Esophagus squamous epithelium (tissue), 5 donors: ENCODE measurements at places on chromosomes 4 and X.

- no peaks in the 10 kb centered on the region for H3K27me3 ChIP-seq
- H3K27ac ChIP-seq, result no peak overlapping the region
- H3K36me3 ChIP-seq, result peaks cover 14% of the 10 kb centered on the region
- no peak overlapping the region for H3K4me3 ChIP-seq
- no peak for DNase-seq
These were observed 208.5 kb downstream of the CAMK2D start for GRCh38 chr4:113553082-113553481.

GRCh38 chr4:18698119-18698883, 676.7 kb upstream of the LCORL start:
- no peaks in the 10 kb centered on the region for H3K36me3 ChIP-seq
- H3K27ac ChIP-seq, result no peak overlapping the region
- no peak for DNase-seq
- no peaks in the 10 kb centered on the region for H3K27me3 ChIP-seq

DNA sequence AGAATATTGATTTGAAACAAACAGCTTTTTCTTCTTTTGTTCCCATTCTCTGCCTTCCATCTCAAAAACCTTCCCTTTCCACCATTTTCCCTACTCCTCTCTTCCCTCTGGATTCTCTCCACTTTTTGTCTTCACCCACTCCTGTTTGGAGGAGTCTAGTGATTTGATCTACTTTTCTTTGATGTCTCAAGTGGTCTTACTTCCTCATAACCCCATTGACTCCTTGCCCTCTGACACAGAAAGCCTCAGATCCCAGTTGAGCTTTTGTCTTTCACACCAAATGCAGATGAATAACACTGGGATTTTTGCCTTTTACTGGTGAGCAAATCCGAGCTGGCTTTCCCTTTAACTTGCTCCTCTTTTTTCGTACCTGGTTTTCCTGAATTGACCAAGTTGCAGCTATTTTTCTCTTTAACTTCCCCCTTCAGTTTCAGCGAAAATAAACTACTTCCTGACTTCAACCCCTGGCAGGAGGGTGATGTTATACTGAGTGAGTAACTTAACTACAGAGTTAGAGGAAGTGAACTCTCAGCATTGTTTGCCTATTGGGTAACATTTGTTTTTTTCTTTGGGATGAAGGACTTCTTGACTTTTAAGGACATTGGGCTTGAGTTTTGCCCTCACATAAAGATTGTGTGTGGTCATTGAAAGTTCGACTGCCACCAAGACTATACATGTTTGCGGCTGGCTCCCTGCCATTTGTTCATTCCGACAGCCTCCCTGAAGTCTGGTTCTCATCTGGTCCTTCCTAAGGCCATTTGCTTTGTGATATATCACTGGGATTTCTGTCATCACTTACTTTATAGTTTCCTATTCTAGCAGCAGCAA, 392.8 kb upstream of the NR3C2 start:
- no peaks in the 10 kb centered on the region for H3K27me3 ChIP-seq
- H3K27ac ChIP-seq, result no peak overlapping the region
- no peaks in the 10 kb centered on the region for H3K4me1 ChIP-seq
- no peak for DNase-seq

DNA sequence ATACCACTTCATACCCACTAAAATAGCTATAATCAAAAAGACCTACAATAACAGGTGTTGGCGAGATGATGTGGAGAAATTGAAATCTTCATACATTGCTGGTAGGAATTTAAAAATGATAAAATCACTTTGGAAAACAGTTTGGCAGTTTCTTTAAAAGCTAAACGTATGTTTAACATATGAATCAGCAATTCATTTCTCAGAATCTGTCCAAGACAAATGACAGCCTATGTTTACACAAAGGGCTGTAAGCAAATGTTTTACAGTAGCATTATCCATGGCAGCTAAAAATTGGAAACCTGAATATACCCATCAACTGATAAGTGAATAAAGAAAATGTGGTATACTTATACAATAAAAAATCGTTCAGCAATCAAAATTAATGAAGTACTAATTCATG, 33.0 kb upstream of the ABCG2 start:
- H3K4me1 ChIP-seq, result peaks cover 26% of the 10 kb centered on the region
- no peak overlapping the region for H3K4me3 ChIP-seq
- DNase-seq, result no peak
- no peaks in the 10 kb centered on the region for H3K27me3 ChIP-seq
- H3K27ac ChIP-seq, result no peak overlapping the region
- no peaks in the 10 kb centered on the region for H3K36me3 ChIP-seq

GRCh38 chr4:162126729-162127128, 37.1 kb downstream of the FSTL5 start:
- no peaks in the 10 kb centered on the region for H3K4me1 ChIP-seq
- H3K27me3 ChIP-seq, result no peaks in the 10 kb centered on the region
- DNase-seq, result no peak
- no peaks in the 10 kb centered on the region for H3K36me3 ChIP-seq

DNA sequence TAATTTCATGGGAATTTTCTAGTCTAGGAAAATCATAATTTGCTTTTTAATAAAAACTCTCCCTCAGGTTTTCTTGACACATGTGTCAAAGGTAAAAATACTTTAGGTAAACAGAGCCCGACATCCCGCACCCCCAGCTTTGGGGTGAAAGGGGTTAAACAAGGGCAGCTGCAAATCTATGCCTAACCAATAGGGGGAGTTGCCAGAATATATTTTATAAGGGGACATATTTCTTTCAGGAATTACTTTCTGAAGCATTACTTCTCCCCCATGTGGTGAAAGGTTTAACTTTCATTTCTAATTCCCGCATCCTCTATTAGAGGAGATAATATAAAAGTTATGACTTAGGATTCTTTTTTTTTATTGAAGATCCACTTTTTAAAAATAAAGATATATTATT, 53.9 kb upstream of the HEPH start:
- no peaks in the 10 kb centered on the region for H3K27me3 ChIP-seq
- H3K4me3 ChIP-seq, result no peak overlapping the region
- no peak for DNase-seq
- no peaks in the 10 kb centered on the region for H3K4me1 ChIP-seq
- H3K36me3 ChIP-seq, result no peaks in the 10 kb centered on the region

- H3K36me3 ChIP-seq, result no peaks in the 10 kb centered on the region
- no peak overlapping the region for H3K27ac ChIP-seq
- H3K27me3 ChIP-seq, result no peaks in the 10 kb centered on the region
- DNase-seq, result no peak
These were observed 208.0 kb downstream of the PRDM5 start for GRCh38 chr4:120714417-120715010.

DNA sequence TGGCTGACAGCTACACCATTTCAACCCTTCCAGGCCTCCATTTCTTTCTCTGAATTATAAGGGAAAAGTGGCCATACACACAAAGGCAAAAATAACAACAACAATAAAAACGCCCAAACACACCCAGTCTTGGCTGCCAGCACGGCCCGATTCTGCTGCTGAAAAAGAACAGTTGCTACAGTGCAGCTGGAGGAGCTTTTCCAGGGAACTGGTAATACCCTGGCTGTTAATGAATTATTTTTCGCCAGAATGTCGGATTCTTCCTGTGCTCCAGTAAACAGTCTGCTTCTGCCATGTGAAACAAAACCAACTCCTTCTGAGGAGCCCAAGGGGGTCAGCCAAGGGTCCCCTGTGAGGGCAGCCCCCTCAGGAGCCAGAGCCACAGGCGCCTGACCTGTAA, 6.6 kb downstream of the RAI2 start:
- no peaks in the 10 kb centered on the region for H3K36me3 ChIP-seq
- no peak for DNase-seq
- H3K4me3 ChIP-seq, result no peak overlapping the region
- H3K27ac ChIP-seq, result peak overlapping the region; percentile 36

GRCh38 chrX:683576-683975, 53.0 kb downstream of the SHOX start:
- no peaks in the 10 kb centered on the region for H3K36me3 ChIP-seq
- no peak overlapping the region for H3K27ac ChIP-seq
- DNase-seq, result no peak
- no peaks in the 10 kb centered on the region for H3K4me1 ChIP-seq
- no peak overlapping the region for H3K4me3 ChIP-seq

DNA sequence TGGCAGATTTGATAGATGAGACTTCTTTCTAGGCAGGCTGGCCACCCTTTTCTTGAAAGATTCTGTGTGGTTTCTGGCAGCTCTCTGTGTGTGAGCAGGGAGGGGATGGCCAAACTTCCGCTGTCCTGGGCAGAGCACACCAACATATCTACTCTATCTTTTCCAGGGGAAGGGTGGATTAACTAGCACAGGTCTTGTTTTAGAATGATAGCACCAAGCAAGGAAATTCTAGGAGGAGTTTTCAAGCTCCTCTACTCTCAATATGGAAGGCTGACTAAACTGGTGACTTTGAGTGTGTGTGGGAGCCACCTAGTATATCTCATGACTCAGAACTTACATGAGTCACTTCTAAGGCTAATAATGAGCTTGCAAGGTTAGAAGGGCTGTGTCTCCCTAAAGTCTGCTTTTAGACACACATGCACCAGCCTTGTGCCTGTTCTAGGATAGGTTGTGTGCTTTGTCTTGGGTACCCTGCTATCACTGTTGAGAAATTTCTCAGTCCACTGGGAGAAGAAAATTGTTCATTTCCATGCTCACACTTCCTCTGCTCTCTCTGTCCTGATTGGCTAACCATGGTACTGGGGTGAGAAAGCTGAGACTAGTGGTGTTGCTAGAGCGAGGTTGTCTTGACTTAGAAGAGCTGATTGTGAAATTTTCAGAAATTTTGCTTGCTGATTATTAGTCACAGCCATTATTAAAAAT, 72.9 kb downstream of the YIPF6 start:
- H3K4me3 ChIP-seq, result no peak overlapping the region
- no peaks in the 10 kb centered on the region for H3K36me3 ChIP-seq
- no peak for DNase-seq
- no peaks in the 10 kb centered on the region for H3K4me1 ChIP-seq
- no peak overlapping the region for H3K27ac ChIP-seq
- H3K27me3 ChIP-seq, result no peaks in the 10 kb centered on the region

DNA sequence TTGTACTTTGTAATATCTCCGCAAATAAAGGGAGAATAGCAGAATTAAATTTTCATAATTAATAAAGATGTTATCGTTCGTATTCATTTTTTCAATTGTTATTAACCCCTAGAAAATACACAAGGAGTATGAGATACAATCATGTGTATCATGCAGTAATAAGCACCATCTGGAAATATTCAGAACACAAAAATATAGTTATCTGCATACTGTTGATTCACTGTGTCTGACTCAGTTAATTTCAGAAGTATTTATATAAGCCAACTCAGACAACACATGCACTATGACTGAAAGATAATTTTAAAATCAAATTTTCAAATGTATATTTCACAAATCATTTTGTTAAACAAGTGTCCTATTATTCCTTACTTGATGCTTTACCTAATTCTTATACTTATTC, 1954.8 kb downstream of the ARAP2 start:
- no peaks in the 10 kb centered on the region for H3K27me3 ChIP-seq
- no peak overlapping the region for H3K27ac ChIP-seq
- no peak for DNase-seq
- H3K4me1 ChIP-seq, result no peaks in the 10 kb centered on the region
- H3K4me3 ChIP-seq, result no peak overlapping the region

DNA sequence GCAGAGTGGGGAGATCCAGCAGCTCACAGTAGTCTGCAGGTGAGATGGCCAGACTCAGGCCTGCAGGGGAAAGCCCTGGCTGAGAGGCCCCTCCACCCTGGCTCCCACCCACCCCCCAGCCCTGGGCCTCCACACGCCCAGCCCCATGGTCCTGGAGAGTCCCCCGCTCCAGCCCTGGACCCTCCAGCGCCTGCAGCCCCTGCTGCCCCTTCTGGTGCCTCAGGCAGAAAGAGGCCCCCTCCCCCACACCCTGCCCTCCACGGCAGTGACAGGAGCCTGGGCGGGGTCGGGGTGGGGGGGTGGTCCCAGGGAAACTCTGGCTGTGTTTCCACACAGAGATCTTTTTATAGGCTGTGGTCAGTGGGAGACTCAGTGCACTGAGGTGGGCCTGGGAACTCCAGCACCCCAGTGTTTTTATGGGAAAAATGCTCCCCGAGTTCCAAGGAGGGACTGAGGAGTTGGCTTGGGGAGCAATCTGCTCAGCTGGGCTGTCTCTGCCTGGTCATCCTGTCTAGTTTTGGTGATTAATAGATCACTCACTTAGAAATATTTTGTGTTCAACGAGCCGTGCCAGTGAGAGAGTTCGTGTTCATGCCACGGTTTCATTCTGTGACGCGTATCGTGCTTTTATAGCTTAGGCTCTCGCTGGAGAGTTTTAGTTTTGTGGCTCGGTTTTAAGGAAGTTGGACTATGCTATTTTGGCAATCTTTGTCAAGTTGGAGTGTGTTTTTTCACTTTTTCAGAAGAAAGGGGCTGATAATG, 53.1 kb upstream of the HGFAC start:
- H3K4me1 ChIP-seq, result peaks cover 26% of the 10 kb centered on the region
- no peaks in the 10 kb centered on the region for H3K36me3 ChIP-seq
- DNase-seq, result no peak
- H3K27me3 ChIP-seq, result no peaks in the 10 kb centered on the region
- peak overlapping the region; percentile 57 for H3K4me3 ChIP-seq

DNA sequence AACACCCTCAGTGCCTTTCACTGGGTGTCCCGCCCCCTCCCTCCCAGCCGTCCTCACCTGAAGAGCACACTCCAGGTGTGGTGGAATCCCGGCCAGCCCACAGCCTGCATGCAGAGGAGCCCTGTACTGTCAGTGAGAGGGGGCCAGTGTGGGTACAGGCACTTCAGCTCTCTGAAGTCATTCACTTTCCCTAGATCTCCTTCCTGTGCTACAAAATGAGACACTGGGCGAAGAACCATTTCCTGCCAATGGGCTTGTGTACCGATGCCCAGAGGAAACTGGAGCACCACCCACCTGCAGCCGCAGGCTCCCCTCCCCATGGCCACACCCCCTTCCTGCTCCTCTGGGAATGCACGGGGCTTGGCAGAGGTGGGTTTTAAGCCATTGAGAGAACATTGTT, 73.9 kb upstream of the C4orf50 start:
- no peaks in the 10 kb centered on the region for H3K4me1 ChIP-seq
- H3K27me3 ChIP-seq, result no peaks in the 10 kb centered on the region
- no peak overlapping the region for H3K4me3 ChIP-seq
- H3K36me3 ChIP-seq, result no peaks in the 10 kb centered on the region
- DNase-seq, result no peak

GRCh38 chrX:3256868-3257267, 89.6 kb downstream of the MXRA5 start:
- H3K27ac ChIP-seq, result no peak overlapping the region
- no peaks in the 10 kb centered on the region for H3K36me3 ChIP-seq
- no peak overlapping the region for H3K4me3 ChIP-seq
- no peak for DNase-seq
- no peaks in the 10 kb centered on the region for H3K4me1 ChIP-seq
- no peaks in the 10 kb centered on the region for H3K27me3 ChIP-seq

- no peaks in the 10 kb centered on the region for H3K27me3 ChIP-seq
- H3K36me3 ChIP-seq, result no peaks in the 10 kb centered on the region
- H3K4me3 ChIP-seq, result no peak overlapping the region
- no peak overlapping the region for H3K27ac ChIP-seq
- no peaks in the 10 kb centered on the region for H3K4me1 ChIP-seq
These were observed 294.0 kb downstream of the TENM3 start for GRCh38 chr4:182537031-182537795.

DNA sequence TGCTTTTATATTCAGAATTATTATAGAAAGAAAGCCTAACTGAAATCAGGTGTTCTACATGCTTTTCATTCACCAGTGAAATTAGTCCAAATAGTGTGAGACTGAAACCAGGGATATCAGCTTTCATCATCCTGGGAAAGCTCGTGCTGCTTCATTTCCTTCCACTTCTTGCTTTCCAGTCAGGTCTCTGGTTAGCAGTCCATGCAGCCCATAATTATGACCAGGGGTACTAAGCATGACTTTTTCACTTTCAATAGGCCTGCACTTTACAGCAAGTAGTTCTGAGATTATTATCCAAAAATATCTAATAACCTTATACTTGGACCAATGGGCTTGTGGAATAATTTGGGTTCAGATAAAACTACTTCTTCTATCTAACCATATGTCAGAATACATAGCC, 673.2 kb upstream of the MAGEB2 start:
- no peak overlapping the region for H3K4me3 ChIP-seq
- H3K36me3 ChIP-seq, result no peaks in the 10 kb centered on the region
- no peak overlapping the region for H3K27ac ChIP-seq
